ENCODE measurements at places on chromosomes 6 and 20.

- no peak for DNase-seq
Observed at GRCh38 chr20:40307268-40307667, 381.8 kb downstream of the MAFB start.

- no peak for DNase-seq
Observed at GRCh38 chr20:56316051-56316450, 42.7 kb upstream of the FAM210B start.

GRCh38 chr20:24684956-24685691 is 215.7 kb downstream of the SYNDIG1 start:
- no peak for DNase-seq

DNA sequence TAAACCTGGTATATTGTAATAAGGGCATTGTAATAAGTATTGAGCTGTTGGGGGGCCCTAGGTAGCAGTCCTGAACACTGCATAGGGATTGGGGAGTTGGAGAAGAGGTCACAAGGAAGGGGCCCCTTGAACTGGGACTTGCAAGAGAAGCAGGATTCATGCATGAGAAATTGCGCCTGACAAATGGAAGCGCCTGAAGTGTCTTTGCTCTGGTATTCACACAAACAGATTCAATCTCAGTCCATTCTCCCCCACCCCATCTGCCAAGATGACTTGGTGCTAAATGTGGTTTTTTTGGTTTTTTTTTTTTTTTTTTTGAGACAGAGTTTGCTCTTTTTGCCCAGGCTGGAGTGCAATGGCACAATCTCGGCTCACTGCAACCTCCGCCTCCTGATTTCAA is 87.1 kb downstream of the CAP2 start:
- DNase-seq: no peak

GRCh38 chr6:6749702-6750491 is 161.4 kb downstream of the LY86 start:
- peak; percentile 68 for DNase-seq

DNA sequence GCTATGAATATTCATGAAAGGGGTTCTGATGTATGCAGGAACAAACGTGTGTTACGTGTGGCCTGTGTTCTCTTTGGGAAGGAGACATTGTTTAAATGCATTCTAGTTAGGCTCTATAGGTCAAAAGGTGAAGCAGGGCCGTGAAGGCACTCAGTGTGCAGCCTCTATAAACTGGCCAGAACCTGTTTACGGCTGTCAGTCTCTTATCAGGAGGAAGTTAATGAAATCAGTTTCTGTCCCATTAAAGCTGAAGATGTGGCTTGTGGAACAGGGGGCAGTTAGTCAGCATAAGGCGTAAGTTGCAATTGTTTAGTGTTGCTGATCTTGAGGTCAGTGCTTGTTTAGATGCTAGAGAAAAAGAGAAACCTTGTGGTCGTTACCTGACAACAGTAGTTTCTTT is 111.5 kb upstream of the KCNG1 start:
- DNase-seq: no peak

GRCh38 chr20:59645271-59645670 is 40.9 kb downstream of the PHACTR3 start:
- no peak for DNase-seq

DNA sequence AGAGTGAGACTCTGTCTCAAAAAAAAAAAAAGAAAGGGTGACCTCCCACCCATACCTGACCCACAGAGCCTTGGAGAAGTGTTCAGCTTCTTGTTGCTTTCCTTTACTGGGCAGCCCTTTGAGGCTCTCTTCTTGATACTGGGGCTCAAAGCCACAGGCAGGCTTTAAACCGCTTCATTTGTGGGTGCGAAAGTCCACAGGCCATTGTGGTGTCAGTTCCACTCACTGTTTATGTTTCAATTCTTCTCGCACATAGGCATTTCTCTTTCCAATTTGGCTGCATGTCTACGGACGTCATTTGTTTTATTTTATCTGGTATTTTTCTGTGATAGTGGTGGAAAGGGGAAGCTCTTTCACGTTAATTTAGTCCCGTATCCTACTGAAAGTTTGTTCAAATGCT is 34.6 kb downstream of the PPARD start:
- DNase-seq: no peak

- peak; percentile 81 for DNase-seq
Observed at GRCh38 chr6:27168586-27169443, 78.7 kb upstream of the PRSS16 start.

GRCh38 chr6:36312854-36313648 is 23.6 kb downstream of the BNIP5 start:
- DNase-seq: no peak

DNA sequence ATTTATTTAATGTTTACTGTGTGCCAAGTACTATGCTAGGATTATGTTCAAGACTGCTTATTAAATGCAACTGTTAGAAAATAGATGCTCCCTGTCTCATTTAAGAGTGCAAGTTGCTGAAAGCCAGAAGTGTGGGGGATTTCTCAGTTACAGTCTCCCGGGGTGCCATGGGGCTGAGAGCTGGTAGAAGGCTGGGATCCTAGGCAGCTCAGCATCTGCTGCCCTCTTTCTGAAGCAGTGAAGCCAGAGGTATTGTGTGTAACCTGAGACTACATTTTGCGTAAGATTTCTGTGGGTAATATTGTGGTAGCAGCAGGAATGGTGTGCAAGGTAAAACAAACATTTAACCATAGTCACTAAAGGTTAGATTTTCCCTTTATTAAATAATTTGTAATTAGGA is 120.6 kb downstream of the AKAP7 start:
- DNase-seq: no peak

- DNase-seq: no peak
Observed at GRCh38 chr6:47170617-47170947, 128.4 kb upstream of the ADGRF1 start.

DNA sequence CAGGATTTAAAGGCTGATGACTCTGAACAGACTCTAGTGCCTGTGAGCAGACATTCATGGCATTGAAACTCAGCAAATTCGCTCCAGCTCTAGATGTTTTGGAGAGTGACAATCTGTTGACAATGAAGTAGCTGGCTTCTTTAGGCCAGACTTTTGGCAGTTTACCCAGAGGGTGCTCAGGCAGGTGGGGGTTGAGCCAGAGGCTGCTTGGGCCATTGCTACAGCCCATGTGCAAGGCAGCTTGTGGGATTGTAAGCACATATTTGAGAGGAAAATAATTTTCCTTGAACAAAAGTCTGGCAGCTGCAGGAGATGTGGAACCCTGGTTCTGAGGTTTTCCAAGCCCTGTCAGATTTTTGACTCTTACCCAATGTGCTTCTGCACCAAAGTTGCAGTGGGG is 311.6 kb downstream of the CDC5L start:
- peak; percentile 68 for DNase-seq

DNA sequence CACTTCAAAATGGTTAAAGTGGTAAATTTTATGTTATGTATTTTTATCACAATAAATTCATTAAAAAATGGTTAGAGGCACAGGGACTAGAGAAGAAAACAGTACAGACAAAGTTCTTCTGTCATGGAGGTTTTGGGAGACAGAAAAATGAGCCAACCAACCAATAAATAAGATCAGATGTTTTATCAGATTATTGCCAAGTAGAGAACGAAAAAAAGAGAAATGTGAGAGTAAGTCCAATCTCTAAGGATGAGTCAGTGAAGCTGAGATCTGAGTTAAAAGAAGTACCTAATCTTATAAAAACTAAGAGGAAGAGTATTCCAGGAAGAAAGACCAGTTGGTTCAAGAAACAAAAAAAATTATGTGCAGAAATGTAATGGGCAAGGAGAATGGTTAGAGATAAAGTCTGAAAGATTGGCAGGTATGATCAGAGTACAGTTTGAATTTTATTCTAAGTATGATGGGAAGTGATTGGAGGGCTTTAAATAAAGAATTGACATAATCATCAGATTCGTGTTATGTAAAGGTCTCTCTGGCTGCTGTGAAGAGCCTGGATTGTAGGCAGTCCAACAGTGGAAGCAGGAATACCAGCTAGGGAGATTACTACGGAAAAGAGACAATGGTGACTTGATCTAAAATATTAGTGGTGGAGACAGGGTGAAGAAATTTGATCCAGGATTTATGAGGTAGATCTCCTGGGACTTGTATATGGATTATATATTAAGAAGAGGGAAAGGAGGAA is 79.6 kb downstream of the RCAN2 start:
- no peak for DNase-seq

GRCh38 chr6:142381845-142382378 is 80.1 kb downstream of the ADGRG6 start:
- peak; percentile 73 for DNase-seq

DNA sequence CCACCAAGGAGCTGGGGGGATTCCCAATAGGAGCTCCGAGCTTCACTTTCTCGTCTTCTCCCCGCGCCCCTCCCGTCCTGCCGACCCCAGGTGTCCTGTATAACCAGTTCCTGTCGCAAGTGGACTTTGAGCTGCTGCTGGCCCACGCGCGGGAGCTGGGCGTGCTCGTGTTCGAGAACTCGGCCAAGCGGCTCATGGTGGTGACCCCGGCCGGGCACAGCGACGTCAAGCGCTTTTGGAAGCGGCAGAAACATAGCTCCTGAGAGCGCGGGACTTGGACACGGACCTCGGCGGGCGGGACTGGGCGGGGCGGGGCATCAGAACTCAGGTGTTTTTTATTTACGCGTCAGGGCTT is 340 bp upstream of the VARS2 start:
- DNase-seq: no peak

- DNase-seq: no peak
Observed at GRCh38 chr20:6121504-6121903, 1.3 kb downstream of the FERMT1 start.

- peak; percentile 45 for DNase-seq
Observed at GRCh38 chr6:131519670-131520436, 53.2 kb upstream of the ARG1 start.

DNA sequence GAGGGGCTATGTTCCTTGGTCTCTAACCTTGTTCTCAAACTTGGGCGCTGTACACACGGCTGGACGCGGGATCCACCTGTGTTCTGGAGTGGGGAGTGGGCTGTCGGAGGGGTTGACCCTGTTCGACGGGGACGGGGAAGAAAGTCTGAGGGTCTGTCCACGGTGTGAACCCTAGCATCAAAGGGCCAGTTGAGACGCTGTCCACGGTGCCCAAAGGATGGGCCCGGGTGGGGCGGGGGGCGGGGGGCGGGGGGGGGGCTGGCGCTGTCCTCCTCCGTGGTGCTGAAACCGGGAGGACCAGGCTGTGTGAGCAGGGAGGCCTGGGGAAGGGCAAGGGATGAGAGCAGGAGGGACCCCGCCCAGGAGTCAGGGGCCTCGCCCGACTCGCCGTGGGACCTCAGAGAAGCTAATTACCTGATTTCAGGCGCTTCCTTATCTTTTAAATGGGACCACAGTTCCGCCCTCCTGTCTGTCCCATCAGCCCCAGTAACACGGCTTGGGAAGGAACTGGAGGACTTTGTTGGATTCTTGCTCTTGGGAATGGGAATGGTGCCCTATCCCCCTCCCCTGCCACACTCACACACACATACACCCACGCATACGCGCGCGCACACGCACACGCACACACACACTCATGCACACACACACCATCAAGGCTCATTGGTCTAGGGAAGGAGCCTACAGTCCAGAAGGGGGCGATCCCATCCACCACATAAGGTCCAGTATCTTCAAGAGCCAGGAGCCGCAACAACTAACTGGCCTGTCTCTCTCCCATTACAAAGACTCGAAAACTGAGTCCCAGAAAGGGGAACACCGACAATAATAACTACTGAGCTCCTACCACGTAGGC is 1.0 kb upstream of the VSTM2L start:
- DNase-seq: peak; percentile 59

- DNase-seq: no peak
Observed at GRCh38 chr6:156634951-156635371, 142.2 kb upstream of the ARID1B start.

- no peak for DNase-seq
Observed at GRCh38 chr20:57676589-57677583, 32.9 kb downstream of the PMEPA1 start.

- DNase-seq: peak; percentile 32
Observed at GRCh38 chr20:58246346-58246745, 17.9 kb upstream of the ANKRD60 start.

GRCh38 chr20:31675828-31676608 is 38.3 kb downstream of the COX4I2 start:
- DNase-seq: no peak

DNA sequence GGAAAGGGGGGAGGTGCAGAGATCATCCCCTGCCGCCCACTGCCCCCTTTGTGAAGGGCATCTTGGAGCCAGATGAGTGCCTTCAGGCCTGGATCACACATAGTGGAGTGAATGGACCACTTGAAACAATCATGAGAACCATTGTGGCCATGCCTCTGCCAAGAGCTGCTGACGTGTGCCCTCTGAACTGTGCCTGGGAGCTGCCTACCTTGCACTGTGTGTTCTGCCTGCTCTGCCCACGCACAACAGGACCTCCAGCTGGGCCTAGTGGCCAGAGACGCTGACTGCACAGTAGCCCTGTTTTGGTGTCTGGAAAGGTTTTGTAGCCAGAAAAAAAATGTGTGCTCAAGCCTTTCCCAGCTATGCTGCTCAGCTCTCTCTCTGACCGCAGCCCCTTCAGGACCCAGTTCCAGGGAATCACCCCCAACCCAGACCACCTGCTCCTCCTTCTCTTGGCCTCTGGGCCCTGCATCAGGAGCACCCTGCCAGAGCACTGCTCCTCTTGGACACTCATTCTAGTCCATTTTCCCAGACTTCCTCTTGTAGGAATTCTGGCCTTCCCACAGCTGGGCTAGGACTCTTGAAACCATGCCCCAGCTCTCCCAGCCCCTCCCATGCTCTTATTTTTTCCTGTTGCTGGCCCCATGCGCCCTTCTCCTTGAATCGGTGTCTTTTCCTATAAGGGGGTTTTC is 1.6 kb upstream of the ADIG start:
- no peak for DNase-seq

- no peak for DNase-seq
Observed at GRCh38 chr6:83974409-83975050, 59.0 kb upstream of the MRAP2 start.

DNA sequence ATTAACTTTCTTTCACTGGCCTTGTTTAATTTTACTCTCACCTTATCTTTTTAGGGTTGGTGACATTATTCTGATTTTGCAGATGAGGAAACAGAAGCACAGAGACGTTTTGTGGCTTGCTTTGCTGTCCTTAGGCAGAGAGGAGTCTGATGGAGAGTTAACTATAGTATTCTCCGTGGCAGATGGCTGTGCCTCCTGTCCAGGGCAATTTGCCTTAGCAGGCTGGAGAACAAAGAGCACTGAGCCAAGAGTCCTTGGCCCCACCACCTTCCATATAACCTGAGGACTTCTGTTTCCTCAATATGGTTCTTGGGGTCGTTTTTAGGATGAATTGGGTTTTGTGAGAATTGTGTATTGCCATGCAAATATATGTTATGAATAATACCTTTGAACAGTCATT is 71.4 kb upstream of the BACH2 start:
- no peak for DNase-seq

DNA sequence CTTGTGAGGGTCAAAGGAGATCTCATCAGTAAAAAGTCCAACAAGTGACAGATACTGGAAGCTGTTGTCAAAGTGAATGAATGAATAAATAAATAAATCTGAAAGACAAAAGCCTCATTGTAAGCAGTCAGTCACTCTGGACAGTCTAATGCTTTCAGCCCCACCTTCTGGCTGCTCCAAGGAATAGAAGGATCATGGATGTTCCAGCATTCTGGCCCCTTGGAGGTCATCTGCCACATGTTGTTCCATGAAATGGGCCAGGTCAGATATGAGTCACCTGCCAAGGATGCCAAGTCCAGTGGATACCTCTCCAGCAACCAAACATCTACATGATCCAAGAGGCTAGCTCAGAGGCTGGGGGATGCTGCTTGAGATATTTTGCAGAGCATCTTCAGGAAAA is 185.6 kb downstream of the BMP7 start:
- DNase-seq: peak; percentile 62
